Endothelial cell of coronary artery (primary cell): ENCODE measurements at places on chromosomes 11 and 22. TPM values are rescaled to one million over a fixed set of nuclear protein-coding genes. Genes with fewer than 3 reads are reported as not detected.

Gene SYT7
- 0.18 and 0.19 TPM in 2 replicates for total RNA-seq

Gene OR51B4
- not detected in 2 replicates for total RNA-seq

Gene OR52I1
- not detected in 2 replicates for total RNA-seq

Gene MYOD1
- not detected in 2 replicates for total RNA-seq

Gene DNAJB7
- total RNA-seq: not detected in 2 replicates

Gene PNPLA3
- 0.27 and 0.85 TPM in 2 replicates for total RNA-seq

Gene OR10A2
- total RNA-seq: not detected in 2 replicates

Gene POU2F3
- under 0.01 and 0.09 TPM in 2 replicates for total RNA-seq

Gene MMP12
- total RNA-seq: 0.28 TPM in 1 of 2 replicates, not detected in the other

Gene EIF3L
- 340 and 346 TPM in 2 replicates for total RNA-seq

Gene TP53I11
- 25.2 and 28.9 TPM in 2 replicates for total RNA-seq

Gene CRYBA4
- not detected in 2 replicates for total RNA-seq

Gene BDNF
- 2.7 and 16.0 TPM in 2 replicates for total RNA-seq

Gene SMC1B
- under 0.01 TPM in 1 of 2 replicates, not detected in the other for total RNA-seq

Gene OR8D4
- under 0.01 TPM in 1 of 2 replicates, not detected in the other for total RNA-seq

Gene OR5D18
- not detected in 2 replicates for total RNA-seq

Gene VPREB1
- total RNA-seq: not detected in 2 replicates

Gene PRG2
- total RNA-seq: 0.27 TPM in 1 of 2 replicates, not detected in the other

Gene NECTIN1
- total RNA-seq: 5.6 and 10.5 TPM in 2 replicates

Gene OR5B21
- not detected in 2 replicates for total RNA-seq

Gene TREH
- total RNA-seq: under 0.01 and 0.09 TPM in 2 replicates

Gene DPP3
- 56.5 and 75.1 TPM in 2 replicates for total RNA-seq

Gene SIPA1
- 44.3 and 58.9 TPM in 2 replicates for total RNA-seq

Gene SLC22A25
- not detected in 2 replicates for total RNA-seq

Gene CARNS1
- total RNA-seq: under 0.01 and 0.09 TPM in 2 replicates

Gene ZNF408
- total RNA-seq: 4.5 and 5.4 TPM in 2 replicates

Gene IL17REL
- total RNA-seq: under 0.01 TPM in 1 of 2 replicates, not detected in the other

Gene GAL3ST1
- under 0.01 TPM in 1 of 2 replicates, not detected in the other for total RNA-seq

Gene DUSP8
- 0.45 and 0.85 TPM in 2 replicates for total RNA-seq

Gene TLCD5
- total RNA-seq: 4.9 and 7.4 TPM in 2 replicates

Gene NELL1
- total RNA-seq: not detected in 2 replicates

Gene ZNF70
- total RNA-seq: 1.9 and 3.0 TPM in 2 replicates

Gene PGA5
- total RNA-seq: not detected in 2 replicates

Gene PRODH
- total RNA-seq: under 0.01 and 0.09 TPM in 2 replicates

Gene FGF4
- not detected in 2 replicates for total RNA-seq

Gene GGT5
- total RNA-seq: 6.7 and 11.0 TPM in 2 replicates

Gene KIRREL3
- not detected in 2 replicates for total RNA-seq

Gene LARGE1
- 1.4 and 3.6 TPM in 2 replicates for total RNA-seq

Gene ANKK1
- 0.09 TPM in 1 of 2 replicates, not detected in the other for total RNA-seq

Gene FOLR2
- not detected in 2 replicates for total RNA-seq

Gene PGA4
- not detected in 2 replicates for total RNA-seq

Gene EXPH5
- under 0.01 TPM in 2 replicates for total RNA-seq

Gene FUT4
- 3.0 and 4.1 TPM in 2 replicates for total RNA-seq

Gene ZP1
- total RNA-seq: not detected in 2 replicates

Gene OR2D2
- total RNA-seq: 0.47 and 0.54 TPM in 2 replicates

Gene MPPED2
- total RNA-seq: under 0.01 TPM in 1 of 2 replicates, not detected in the other

Gene TRIM3
- 19.3 and 37.8 TPM in 2 replicates for total RNA-seq

Gene RGL4
- total RNA-seq: not detected in 2 replicates

Gene ZNF202
- 9.0 and 10.4 TPM in 2 replicates for total RNA-seq

Gene CHRM1
- total RNA-seq: not detected in 2 replicates

Gene MAP6
- total RNA-seq: 0.27 and 0.38 TPM in 2 replicates
